ENCODE measurements at places on chromosomes 11 and 22. TPM values are rescaled to one million over a fixed set of nuclear protein-coding genes. Genes with fewer than 3 reads are reported as not detected.

Gene ACRV1
- not detected for total RNA-seq

Gene MMP12
- total RNA-seq = not detected

Gene EMID1
- 0.15 TPM for total RNA-seq

Gene GGTLC2
- total RNA-seq = not detected

All from gastroesophageal sphincter (tissue), 4 donors.